ENCODE measurements at places on chromosomes 5 and 9. TPM values are rescaled to one million over a fixed set of nuclear protein-coding genes. Genes with fewer than 3 reads are reported as not detected.
A peak's percentile ranks its signal among the peaks of the same experiment; 100 is the strongest.

DNA sequence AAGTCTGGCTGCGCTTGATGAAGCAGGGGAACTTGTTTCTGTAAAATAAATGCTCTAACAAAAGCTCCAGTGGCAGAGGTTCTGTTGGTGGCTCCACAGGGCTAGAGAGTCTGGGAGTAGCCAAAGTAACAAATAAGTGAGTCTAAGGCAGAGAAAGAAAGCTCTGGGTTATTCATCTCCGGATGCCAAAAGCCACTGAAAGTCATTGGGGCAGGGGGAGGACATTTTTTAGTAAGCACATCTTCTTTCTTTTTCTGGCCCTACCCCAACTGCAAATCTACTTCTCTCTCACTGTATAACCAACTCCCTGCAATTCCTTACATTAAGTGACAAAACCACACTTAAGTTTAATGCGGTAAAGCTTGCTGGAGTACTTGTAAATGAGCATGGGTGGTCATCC, 141.6 kb downstream of the INSYN2B start:
- DNase-seq, result no peak

DNA sequence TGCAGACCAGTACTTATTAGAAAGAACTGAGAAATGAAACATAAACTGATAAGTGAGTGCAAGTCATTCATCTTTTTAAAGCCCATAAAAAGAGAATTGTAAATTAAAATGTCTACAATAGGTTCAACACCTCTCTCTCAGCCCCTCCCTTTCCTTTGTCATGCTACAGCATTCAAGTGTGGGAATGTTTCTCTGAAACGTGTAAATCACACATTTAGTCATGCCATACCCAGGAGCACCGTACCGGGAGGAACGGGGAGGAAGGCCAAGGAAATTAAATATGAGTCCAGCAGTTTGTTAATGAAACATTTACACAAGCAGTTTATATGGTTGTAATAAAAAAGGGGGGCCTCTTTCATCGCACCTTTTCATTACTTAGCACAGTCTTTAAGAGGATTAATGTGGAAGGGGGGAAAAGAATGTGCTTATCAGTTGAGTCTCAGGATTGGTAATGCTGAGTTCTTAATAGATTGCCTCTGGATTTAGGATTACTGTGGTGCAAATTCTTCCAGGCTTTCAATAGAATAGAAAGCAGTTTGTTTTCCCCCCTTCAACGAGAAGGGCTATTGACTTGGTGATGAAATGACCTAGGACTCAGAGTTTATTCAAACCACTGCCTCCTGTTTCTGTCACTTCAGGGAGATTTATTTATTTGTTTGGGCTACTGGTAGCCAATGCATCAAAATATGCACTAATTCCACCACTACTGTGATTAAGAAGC, 176.0 kb upstream of the ZNF608 start:
- DNase-seq, result no peak

GRCh38 chr5:1002836-1003235, 5.8 kb upstream of the NKD2 start:
- DNase-seq, result no peak

DNA sequence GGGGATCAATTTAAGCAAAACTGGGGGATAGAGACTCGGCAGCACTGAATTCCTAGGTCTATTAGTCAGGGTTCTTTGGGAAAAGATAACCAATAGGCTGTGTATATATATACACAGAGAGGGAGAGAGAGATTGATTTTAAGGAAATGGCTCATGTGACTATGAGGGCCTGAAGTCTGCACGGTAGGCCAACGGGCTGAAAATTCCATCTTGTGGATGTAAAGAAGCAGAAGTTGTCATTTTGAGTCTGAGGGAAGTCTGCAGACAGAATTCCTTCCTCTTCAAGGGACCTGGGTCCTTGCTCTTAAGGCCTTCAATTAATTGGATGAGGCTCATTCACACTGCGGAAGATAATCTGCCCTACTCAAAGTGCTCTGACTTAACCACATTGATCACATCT, 60.1 kb upstream of the ZNF622 start:
- DNase-seq, result no peak

DNA sequence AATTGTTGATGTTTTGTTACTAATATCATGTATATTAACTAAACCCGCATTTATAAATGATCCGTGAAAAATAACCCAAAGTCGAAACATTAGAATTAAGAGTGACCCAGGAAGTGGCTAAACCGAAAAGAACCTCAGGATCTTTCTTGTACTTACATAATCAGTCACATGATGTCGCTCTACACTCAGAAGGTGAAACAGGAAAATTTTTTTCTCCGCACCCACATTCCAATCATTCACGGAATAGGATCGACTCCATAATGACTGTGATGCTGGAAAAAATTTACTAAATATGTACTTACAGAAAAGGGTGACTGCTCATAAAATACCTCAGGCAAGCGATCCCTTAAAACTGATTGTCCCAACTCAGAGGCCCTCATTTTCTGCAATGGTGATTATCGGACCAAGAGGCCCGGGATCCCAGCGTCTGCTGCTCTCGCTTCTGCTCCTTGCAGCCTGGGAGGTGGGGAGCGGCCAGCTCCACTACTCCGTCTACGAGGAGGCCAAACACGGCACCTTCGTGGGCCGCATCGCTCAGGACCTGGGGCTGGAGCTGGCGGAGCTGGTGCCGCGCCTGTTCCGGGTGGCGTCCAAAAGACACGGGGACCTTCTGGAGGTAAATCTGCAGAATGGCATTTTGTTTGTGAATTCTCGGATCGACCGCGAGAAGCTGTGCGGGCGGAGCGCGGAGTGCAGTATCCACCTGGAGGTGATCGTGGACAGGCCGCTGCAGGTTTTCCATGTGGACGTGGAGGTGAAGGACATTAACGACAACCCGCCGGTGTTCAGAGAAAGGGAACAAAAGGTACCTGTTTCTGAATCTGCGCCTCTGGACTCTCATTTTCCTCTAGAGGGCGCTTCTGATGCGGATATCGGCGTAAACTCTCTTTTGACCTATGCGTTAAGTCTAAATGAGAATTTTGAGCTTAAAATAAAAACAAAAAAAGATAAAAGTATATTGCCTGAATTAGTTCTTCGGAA, at the start of gene PCDHA12:
PCDHA12 (plus strand) TSS at position 224 of the 981 bp plus-strand sequence; CDS start at position 389, 165 bp downstream.
- no peak for DNase-seq

DNA sequence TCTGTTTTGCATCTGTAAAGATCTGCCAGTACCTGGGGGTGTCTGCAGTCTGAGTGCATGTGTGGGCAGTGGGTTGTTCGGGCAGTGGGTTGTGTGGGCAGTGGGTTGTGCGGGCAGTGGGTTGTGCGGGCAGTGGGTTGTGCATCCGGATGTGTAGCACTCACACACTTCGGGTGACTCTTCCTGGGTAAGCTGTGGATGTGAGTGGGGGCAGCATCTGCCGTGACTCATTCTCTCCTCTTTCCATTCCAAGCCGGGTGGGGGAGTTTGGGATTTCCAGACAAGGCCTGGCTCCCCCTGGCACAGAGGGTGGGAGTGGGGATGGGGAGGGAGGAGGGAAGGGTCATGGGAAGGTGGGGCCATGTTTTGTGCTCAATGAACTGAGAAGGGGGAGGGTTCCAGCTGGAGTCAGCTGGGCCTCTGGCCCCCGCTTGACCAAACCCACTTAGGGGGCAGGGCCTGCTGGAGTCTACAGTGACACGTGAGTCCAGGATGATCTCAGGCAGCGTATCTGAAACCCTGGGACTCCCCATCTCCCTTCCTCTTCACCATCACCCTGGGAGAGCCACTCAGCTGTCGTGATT, 8.3 kb downstream of the CRB2 start:
- DNase-seq, result peak; percentile 49

SLC28A3 gene
- total RNA-seq, result not detected

SETX gene
- 32.9 TPM for total RNA-seq

STING1 gene
- total RNA-seq, result 10.4 TPM

PCDHGA12 gene
- 19.9 TPM for total RNA-seq

Data from RPMI7951 (cell line).